ENCODE measurements at places on chromosomes 6 and 20.
A peak's percentile ranks its signal among the peaks of the same experiment; 100 is the strongest.

GRCh38 chr20:63224412-63225081 is 8.6 kb upstream of the YTHDF1 start:
- peak; percentile 20 for DNase-seq

DNA sequence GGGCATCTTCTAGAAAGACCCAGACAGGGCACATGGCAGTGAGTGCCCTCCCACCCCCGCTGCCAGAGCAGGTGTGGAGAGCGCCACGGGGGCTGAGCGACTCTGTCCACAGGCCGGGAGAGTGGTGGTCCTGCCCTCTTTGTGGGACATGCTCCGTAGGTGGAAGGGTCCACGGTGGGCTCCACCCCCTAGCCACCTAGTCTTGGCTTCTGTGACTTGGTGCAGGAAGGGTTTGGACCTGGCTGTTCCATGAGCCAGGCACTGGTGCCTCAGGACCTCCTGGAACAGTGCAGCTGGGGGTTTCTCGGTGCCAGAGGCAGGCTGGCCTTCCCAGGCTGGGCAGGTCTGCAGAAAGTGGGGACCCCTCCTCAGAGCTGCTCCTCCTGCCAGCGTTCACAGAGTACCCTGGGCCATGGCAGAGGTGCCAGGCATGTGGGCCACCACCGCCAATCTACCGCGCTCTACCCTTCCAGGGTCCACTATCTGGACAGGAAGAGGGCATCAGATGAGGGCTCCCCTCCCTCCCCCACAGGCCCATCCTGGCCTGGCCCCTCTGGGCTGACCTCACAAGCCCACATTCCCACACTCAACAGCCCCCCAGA is 23.0 kb downstream of the SLCO4A1 start:
- DNase-seq: no peak

- no peak for DNase-seq
Observed at GRCh38 chr6:39378960-39379425, 56.5 kb upstream of the KCNK16 start.

DNA sequence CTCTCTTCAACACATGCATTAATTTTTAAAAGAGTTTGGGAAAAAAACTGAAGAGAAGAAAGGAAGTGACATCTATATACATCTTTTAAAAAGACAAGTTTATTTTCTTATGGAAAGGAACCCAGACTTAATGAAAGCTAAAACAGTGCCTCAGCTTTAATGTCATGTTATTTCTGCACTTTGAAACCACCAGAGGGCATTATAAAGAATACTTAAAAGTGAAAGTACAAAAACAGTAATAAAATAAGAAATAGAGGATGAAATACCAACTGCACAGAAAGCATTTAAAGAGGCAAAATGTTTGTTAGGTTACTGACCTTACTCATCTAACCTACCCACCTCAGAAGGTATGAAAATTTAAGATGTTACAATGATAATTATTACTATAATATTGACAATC is 98.8 kb downstream of the HUS1B start:
- no peak for DNase-seq

- DNase-seq: no peak
Observed at GRCh38 chr20:40535816-40536215, 153.2 kb downstream of the MAFB start.
